ENCODE measurements at places on chromosomes 1 and 21.

- peak; percentile 38 for DNase-seq
These were observed 19.0 kb upstream of the L1TD1 start for GRCh38 chr1:62175568-62176179.

- DNase-seq, result no peak
These were observed 72.7 kb downstream of the SLC66A1 start for GRCh38 chr1:19384772-19385187.

- no peak for DNase-seq
These were observed 8.2 kb upstream of the GLRX2 start for GRCh38 chr1:193113258-193113991.

DNA sequence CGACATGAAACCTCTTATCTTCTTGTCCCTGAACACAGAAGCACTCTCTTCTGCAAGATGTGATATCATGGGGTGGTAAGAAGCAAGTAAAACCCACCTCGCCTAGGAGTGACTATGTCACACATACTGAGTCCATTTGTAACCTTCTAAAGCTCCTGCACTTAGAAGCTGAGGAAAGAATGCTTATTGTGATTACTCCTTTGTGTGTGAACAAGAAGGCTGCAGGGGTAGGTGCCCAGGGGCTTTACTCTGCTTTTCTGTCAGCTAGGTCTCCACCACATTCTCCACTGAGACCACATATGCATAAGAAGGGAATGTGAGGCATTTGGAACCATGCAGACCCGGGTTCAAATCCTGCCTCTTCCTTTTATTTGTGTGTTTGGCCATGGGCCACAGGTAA lies 144.3 kb downstream of the DMRTA2 start:
- DNase-seq, result no peak

DNA sequence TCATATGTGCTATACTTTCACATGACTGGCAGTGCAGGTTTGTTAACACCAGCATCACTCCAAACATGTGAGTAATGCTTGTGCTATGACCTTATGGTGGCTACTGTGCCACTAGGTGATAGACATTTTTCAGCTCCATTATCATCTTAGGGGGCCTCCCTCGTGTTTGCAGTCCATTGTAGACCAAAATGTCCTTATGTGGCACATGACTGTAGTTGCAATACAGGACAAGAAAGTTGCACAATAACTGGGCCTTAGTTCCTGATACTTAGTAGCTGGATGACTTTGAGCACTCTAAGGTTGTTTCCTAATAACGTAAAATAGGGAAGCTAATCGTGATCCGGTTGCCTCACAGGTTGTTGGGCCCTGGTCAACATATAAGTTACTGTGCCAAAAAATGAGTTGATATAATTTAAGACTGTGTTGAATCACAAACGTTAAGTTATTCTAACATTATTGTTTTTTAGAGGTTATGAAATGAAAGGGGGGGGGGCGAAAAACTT lies 511 bp upstream of the SNX27 start:
- peak; percentile 99 for DNase-seq

- DNase-seq, result no peak
These were observed 299.0 kb downstream of the TPR start for GRCh38 chr1:186076006-186076405.

DNA sequence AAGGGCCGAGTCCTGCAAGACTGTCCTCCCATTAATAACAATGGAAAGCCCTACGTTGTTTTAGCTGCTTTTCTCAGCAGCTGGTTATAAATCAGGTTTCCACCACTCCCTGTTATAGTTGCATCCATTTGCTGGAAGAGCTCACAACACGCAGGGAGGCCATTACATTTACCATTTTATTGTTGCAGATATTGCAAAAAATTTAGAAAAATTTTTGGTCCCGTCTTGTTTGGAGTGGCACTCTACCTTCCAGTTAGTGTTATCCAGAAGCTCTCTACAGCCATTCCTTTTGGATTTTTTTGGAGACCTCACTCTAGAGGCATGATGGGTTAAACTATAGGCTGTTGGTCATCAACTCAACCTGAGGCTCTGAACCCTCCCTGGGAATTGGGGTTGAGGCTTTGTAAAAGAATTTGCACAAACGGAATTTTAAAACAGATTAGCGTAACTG lies 1532.1 kb upstream of the TPTE start:
- DNase-seq, result no peak
